EL (cell line): ENCODE measurements at places on chromosomes 5 and 9.

DNA sequence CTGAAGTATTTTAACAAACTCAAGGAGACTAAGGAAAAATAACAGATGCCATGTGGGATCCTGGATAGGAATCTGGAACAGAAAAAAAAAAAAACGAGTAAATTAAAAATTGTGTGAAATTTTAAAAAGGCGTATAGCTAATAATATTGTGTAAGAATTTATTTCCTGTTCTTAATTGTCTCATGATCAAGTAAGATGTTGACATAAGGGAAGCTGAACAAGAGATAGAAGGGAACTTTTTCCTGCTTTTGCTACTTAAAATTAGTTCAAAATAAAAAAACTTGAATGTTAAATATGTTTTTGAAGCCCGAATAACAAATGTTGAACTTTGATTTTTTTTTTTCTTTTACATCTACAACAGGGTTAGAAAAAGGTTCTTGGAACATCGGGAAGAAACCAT lies 10.5 kb downstream of the SNAPC3 start:
- DNase-seq = no peak

DNA sequence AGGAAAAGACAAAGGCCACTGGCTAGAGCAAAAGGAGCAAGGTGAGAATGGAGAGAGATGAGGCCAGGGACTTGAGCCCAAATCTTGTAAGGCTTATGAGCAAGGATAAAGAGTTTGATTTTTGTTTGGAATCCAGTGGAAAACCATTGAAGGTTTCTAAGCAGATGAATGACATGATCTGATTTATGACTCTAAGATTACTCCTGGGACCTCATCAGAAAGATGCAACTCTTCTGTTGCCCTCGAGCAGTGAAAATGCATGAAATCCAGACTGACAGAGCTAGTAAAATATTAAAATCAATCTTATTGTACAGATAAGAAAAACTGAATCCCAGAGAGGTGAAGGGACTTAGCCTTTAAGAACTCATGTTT lies 677 bp downstream of the MFAP3 start:
- DNase-seq = no peak

- DNase-seq = no peak
These were observed 4.6 kb upstream of the RGMB start for GRCh38 chr5:98768960-98769209.

DNA sequence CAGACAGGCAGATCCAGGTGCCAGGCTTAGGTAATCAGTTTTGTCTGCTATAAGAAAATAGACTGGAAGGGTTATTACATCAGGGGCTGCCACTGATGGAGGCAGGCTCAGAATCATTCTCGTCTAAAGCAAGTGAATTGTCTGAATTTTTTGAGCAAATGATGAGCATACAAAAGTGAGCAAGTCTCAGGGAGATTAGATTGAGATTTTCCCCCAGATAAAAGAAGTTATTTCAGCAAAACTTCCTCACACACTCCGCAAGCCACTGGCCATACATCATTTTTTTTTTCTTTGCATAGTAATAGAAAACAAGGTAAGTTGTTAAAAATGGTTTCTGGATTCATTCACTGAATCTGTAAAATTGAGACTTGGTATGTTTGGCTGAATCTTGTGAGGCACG lies 52.9 kb downstream of the ZNF462 start:
- no peak for DNase-seq

DNA sequence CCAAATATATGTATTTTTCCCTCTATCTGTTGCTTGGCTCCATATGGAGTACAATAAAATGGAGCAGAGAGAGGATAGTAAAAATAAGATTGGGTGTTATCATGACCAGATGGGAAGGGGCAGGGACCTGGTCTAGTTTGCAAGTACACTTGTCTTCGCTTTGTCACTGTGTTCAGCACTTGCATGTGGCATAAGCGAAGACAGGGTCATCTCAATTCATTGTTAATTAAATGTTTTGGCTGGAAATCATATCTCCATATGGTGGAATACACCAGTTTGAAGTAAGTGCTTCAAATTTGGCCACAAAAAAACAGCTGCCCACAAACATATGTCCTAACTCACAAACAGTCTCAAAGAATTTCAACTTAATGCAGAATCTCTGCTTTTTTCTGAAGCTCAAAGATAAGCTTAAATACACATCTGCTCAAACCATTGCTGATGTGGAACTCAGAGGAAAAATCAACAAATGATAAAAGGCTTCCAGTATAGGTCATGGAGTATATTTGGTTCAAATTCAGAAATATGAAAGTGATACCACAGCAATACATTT lies 865.4 kb downstream of the TLE4 start:
- no peak for DNase-seq

DNA sequence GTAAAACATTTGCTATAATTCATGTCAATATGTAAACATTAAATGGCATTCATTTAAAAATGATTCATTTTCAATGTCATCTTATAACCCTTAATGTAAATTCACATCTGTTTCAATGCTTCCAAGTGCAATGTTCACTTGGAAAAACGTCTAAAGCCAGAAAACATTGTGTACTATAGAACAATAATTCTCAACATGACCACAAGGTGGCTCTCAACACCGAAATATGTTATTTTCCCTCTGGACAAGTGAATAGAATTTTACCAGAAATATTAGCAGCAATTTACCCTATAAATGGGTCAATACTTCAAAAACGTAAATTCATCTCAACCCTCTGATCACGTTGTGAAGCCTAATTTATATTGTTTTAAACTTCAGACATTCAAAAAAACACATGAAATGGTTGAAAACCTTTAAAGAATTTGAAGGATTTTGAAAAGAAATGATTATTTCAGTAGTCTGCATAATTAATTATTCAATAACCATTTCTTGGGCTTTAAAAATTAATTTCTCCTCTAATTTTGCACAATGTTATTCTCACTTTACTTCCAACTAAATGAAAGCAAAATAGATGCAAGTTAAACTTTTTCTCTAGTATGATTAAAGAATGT lies 11.0 kb downstream of the CDH10 start:
- DNase-seq = peak; percentile 13

DNA sequence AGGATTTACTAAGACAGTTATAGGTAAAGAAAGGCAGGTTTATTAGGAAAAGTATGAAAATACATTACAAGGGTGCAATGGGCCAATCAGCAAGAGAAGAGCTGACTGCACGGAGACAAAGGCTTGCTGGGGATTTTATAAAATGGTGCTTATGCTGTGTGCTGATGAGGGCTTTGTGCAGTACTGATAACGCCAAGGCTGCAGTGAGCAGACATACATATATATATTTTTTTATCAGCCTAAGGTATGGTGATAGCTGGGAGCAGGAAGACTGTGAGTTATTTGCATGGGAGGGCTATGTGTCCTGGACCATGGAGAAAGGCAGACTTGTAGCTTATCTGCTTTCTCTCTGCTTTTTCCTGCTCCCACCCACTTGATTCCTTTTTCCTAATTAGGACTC lies 208.1 kb upstream of the ACTBL2 start:
- DNase-seq = no peak

DNA sequence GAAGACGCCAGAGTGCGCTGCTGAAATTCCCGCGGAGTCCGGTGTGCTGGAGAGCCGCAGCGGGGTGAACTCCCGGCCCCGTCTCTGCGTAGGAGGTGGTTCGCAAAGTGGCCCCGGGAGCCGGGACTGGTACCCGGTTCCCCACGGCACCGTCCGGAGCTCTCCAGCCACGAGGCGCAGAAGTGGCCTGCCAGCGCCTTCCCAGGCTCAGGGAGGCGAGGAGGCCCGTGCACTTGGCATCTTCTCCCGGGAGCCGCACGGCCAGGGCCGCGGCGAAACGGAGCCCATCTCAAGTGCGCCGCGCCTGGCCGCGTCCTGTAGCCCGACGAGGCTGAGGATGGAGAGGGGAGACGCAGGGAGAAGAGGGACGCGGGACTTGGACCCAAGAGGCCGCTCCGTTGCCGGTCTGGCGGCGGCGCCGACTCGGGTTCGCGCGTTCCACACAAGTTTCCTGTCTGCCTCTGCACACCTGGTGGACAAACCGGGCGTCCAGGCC lies 1.1 kb upstream of the IRX1 start:
- no peak for DNase-seq

DNA sequence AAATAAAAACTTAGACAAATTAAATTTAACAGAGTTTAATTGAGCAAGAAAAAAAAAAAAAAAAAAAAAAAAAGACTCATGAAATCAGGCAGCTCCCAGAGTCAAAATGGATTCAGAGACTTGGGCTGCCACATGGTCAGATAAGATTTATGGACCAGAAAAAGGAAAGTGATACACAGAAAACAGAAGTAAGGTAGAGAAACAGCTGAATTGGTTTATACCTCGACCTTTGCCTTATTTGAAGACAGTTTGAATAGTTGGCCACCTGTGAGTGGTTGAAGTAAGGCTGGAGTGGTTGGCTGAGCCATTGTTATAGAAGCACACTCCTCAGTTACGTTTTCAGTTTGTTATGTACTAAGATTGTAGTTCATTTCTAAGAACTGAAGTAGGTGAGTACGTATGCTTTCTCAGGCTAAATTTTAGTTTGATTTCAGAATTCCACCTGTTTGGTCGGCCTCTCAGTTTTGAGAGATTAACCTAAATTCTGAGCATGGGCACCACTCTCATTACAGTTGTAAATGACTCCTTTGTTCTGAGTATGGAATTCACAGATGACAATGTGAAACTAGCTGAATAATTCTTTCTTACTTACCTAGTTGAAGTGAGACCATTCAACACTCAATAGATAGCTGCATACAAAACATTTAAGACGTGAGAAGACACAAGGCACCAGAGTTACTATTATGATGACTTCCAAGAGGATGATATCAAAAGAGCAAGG lies 149.0 kb downstream of the AOPEP start:
- DNase-seq = no peak

DNA sequence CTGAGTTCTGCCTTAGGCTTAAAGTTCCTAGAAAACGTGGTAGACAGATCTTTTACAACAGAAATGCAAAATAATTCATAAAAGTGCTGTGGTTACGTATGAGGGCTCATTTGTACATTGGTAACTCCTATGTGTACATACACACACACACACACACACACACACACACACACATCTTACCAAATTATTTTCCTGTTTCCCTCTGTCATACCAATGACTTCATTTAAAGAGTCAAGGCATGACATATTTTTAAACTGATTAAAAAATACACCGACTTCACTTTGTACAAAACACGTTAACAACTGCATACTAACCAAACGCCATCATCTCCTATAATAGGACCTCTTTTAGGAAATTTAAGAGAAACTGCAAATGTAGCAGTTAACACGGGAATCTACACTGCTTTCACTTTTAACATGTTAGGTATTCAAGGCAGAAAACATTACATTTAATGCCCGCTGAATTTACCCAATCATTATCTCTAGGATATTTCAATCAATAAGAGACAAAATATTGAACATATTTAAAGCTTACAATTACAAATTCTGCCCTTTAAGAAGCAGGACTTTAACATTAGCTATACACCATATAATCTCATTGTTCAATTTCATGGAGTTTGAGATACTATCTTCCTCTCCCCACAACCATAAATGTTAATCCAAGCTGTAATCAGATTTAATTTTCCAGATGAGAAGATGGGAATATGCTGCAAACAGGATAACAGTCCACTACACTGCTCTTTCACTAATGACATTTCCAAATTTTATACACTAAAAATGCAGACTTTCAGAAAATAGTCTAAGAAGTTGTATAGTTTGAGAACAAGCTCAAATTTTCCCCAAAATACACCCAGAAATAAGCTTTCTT lies 133.1 kb downstream of the DENND1A start:
- no peak for DNase-seq

GRCh38 chr5:164027738-164028137 lies 522.3 kb downstream of the MAT2B start:
- no peak for DNase-seq

- no peak for DNase-seq
These were observed 132.4 kb upstream of the FTMT start for GRCh38 chr5:121719255-121719654.

DNA sequence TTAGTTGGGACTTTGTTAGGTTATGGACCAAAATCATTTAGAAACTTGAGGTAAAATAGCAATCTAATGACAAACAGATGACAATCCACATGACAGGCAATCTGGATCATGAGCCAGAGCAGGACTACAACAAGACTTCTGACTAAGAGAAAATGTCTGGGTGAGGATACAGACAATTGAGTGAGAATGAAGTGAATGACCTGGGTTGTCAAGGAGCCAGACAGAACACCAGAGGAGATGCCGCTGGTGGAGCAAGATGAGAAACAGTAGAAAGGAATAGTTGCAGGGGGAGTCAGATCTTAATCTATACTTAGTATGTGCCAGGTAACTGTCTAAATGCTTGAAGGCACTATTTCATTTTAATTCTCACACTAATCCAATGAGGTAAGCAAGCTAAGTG lies 277.8 kb downstream of the PRELID2 start:
- DNase-seq = no peak

DNA sequence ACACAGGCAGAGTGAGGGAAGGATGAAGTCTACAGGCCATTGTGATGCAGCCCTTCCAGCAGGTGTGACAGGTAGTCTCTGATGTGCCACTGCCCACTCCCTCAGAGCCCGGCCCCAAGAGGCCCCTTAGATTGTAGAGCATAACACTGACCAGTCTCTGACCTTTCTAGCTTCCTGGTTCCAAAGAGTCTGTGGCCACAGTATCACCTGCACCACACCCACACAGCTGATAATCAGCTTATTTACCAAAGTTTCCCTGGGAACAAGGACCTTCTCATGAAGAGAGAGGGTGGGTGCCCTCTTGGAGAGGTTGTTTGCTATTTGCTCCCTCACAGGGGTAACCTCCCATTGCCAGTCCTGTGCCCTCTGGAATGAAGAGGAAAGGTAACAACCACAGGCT lies 11.0 kb upstream of the ACER2 start:
- no peak for DNase-seq

- DNase-seq = peak; percentile 6
These were observed 621 bp downstream of the PCDHA13 start for GRCh38 chr5:140882591-140882899.

DNA sequence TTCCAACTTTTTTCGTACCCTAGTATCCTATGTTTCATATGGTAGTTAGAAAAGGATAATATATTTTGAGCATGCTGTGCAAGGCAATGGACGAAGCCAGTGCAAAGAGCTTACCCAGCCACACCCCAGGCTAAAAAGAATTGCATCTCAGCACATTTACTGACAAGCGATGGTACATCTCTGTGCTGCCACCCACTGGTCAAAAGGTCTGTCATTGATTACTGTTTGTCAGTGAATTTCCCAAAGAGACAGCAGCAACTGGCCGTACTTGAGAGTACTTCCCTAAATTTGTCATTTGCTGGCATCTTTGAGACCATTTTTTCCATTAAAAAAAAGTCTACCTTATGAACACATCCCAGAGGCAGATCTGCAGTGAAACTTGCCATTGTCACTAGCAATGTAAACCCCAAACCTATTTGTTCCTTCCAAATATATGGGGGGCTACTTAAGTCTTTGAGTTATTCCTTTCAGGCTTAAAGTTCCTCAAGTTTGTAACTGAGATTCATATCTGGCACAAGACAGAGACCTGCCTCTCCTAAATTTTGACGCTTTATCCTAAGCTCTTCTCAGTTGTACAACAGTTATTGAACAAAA lies 184.3 kb downstream of the CTNND2 start:
- no peak for DNase-seq
